ENCODE measurements at places on chromosomes 1 and 21.

DNA sequence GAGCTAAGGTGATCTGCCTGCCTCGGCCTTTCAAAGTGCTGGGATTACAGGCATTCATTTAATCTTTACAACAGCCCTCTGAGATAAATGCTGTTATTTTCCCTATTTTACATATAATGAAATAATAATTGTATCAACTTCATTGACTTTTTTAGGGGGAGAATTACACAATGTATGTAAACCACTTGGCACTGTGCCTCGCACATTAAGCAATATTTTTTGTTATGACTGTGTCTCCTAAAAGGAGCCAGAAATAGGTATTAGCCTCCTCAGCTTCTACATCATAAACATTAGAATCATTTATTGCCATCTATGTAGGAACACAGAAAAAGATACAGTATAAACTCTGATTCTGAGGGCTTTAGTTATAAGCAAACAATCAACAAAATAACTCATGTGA lies 1.1 kb upstream of the DNAJC28 start:
- DNase-seq = no peak

DNA sequence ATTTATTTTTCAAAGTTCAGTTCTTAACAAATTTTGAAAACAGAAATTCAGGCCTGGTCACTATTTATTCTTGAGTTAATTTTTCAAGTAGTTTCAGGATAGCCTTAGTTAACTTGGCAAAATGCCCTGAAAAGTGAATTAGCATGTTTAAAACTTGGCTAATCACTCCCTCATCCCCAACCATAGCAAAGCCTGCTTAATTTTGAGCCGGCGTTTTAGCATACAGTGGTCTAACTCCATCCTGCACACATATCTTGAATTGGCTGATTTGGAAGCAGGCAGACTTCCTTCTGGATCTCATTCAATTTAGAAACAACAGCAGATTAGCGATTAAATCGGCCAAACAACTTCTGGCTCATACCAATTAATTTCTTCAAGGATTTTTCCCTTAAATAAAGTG lies 439.2 kb downstream of the PTBP2 start:
- no peak for DNase-seq

DNA sequence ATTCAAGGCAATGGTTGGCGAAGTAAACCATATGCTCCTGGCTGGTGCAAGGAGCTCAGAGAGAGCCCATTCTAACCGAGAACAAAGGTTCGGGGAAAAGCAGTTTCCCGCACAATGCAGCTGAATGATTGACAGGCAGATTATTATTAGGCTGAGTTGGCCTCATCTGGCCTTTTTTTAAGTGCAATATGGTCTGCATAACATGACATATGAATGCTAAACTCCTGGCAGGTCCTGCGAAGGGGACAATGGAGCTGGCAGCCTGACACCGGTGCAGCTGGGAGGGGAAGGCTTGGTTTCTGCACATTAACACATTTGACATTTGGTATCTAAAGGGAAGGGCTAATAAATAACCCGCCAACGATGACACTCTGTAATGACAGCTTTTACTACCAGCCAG lies 92.0 kb downstream of the MIS18A start:
- no peak for DNase-seq

DNA sequence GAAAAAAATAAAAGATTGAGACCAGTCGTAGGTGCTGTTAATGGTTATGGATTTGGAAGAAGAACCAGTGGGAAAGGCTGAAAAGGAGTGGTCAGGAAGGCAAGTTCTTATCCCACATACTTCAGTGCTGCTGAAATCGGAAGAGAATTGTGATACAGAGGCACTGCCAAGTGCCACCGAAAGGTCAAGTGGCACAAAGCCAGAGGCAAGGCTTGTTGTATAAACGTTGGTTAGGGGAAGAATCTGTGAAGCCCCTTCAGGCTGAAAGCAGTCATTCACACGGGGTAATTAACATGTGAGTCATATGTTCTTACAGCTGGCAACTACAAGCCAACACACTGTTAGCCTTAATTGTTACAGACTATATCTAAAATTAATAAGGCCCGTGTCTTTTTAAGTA lies 48.8 kb downstream of the ZBTB40 start:
- no peak for DNase-seq

DNA sequence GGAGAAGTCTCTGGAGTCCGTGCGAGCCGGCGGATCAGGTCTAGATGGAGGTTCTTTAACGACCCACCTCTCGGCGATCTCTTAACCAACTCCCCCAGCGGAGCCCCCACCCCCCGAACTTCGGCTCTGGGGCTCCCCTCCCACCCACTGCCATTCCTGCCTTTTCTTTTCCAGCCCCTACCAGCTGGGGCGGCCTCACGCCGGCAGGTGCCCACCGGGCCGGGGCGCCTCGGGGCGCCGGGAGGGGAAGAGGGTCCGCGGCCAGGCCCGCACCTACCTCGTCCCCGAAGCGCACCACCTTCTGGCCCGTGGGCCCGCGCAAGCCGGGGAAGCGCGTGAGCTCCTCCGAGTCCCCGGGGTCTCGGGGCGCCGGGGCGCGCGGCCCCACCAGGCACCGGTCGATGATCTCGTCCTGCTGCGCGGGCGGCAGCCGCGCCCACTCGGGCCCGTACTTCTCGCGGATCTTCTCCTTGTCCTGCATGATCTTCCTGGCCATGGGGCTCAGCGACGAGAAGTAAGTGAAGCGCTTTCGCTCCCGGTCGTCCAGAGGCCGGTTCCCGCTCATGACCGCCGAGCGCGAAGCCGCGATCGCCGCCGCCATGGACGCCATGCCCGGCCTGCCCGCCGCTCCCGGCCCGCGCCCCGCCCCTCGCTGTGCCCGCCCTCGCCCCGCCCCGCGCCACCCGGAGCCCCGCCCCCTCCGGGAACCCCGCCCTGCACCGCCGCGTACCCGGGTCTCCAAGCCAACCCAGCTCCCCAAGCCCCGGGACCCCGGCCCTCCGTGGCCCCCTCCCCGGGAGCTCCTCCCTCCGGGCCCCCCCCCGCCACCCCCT lies at the start of gene C1orf198:
TSS of gene C1orf198 (minus strand) at position 619 of the 833 bp plus-strand sequence. CDS start at position 610, 9 bp downstream.
- DNase-seq = no peak

DNA sequence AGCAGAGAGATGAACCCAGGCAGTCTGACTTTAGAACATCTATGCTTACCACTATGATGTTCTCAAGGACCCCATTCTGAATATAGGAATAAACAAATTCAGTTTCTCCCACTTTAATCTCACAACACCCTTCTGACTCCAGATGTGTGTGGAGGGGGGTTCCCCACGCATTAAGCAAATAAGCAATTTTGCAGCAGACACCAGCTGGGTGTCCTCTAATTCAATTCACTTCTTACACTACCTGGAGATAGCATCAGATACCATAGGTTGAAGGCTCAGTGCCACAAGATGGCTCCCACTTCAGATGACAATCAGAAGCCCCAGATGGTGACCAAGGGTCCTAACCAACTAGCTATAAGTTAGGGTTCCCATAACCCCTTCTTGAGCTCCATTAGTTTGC lies 30.3 kb upstream of the CEP350 start:
- no peak for DNase-seq

GRCh38 chr1:202976633-202977032 lies 9.6 kb upstream of the CYB5R1 start:
- no peak for DNase-seq

DNA sequence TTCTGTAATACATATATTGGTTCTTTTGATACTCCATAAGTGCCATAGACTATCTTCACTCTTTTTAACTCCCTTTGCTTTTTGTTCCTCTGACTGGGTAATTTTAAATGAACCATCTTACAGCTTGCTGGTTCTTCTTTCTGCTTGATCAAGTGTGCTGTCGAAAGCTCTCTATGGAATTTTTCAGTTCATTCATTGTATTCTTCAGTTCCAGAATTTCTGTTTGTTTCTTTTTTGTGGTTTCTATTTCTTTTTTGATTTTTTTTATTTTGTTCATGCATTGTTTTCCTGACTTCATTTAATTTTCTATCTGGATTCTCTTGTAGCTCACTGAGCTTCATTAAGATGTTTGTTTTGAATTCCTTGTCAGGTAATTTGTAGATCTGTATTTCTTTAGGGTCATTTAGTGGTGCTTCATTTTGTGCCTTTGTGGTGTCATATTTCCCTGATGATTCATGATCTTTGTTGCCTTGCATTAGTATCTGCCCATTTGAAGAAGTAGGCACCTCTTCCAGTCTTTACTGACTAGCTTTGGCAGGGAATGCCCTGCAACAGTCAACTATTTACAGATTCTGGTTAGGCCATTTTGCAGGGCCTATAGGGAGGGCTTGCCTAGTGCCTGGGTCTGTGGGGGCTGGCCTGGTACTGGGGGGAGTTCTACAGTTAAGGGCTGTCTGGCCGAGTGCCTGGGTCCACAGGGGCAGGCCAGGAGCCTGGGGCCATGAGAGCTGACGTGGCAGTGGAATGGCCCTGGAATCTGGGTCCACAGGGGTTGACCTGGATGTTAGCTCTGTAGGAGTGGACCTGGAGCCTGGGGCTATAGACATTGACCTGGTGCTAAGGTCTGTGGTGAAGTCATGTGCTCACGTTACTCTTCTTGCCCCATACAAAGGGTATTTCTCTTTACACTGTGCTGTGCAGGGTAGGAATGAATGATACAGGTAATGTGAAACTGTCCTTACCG lies 89.7 kb downstream of the MAGI3 start:
- DNase-seq = no peak

DNA sequence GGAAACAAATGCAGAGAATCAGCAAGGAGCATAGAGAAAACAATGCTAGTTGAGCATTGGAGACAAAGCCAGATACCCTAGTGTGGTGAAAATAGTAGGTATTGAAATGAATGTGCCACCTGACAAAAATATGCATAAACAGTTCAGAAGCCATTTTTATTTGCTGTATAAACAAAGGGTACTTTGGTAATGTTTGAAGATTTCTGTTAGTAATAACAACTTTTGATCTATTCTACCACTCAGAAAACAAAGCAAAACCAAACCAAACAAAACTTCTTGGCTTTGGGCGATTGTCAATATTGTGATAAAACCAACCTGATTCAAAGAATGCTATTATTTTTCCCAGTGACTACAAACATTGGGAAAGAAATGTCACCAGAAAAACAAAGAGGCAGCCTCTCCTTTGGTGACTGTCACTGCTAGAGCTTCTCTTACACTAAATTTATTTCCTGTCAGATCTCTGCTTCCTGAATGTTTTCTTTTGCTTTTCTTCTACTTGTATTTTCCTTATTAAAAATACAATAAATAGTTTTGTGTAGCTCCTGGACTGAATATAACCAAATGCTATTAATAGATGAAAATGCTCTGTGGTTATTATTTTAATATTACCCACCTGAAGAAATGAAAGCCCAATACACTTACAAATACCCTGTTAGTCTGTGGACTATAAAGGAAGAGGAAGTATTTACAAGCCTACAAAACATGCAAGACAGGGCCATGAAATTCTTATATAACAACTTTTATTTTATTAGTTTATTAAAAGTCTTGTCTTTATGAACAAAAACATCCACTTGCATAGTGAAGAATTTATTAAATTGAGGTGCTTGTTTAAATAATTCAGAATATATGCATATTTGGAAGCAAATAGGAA lies 5.7 kb downstream of the ATP6V1G3 start:
- DNase-seq = no peak

DNA sequence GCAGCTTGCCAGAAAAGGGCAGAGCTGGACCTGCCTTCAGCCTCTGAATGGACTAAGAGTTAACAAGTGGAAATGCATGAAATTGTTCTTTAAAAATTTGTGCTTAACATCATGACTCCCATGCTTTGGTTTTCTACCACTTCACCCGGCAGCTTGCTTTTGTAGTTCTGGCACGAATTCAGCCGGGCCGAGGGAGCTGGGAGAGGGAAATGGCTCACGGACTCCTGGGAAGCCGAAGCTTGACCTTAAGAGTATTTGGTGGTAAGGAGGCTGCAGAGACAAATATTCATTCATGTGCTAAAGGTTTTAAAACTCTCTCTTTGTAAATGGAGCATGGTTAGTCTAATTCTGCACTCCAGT lies 17.2 kb upstream of the GFI1 start:
- no peak for DNase-seq

GRCh38 chr1:174960362-174960761 lies 39.4 kb upstream of the CACYBP start:
- DNase-seq = no peak

DNA sequence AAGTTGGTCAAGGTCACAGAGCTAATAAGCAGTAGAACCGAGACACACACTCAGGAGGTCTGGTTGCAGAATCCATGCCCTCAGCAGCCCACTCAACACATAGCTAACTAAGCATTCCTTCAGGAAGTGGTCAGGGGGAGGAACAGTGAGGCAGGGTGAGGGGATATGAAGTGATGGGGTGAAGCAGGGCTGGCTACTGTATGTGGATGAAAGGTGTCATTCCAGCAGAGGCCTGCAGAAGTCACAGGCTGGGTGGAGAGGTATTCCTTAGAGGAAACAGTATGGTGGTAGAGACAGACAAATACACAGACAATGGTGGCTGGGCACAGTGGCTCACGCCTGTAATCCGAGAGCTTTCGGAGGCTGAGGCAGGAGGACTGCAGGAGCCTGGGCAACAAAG lies 14.1 kb downstream of the TMCO4 start:
- no peak for DNase-seq

GRCh38 chr1:112998592-112999235 lies 42.7 kb upstream of the SLC16A1 start:
- no peak for DNase-seq

- no peak for DNase-seq
Measured at GRCh38 chr1:203296460-203297073, 8.8 kb upstream of the BTG2 start.

GRCh38 chr1:231393668-231394067 lies 28.4 kb downstream of the EGLN1 start:
- DNase-seq = no peak

DNA sequence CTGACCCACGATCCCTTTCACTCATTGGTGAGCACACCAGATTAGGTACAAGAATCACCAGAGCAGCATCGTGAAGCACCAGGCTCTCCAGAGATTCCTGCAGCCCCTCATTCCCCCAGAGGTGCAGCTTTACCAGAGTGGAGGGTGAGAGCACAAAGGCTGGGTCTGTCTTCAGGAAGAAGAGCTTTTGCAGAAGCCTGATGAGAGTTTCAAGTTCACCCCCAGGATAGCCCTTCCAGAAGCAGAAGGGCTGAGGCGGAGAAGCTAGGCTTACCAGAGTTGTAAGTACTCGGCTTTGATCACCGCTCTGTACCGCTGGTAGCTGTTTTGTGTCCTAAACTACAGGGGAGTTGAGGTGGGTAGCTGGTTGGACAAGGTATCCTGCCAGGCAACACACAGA lies 3.1 kb downstream of the TSSK3 start:
- no peak for DNase-seq

GRCh38 chr1:245997471-245998258 lies 509.4 kb downstream of the SMYD3 start:
- DNase-seq = no peak

DNA sequence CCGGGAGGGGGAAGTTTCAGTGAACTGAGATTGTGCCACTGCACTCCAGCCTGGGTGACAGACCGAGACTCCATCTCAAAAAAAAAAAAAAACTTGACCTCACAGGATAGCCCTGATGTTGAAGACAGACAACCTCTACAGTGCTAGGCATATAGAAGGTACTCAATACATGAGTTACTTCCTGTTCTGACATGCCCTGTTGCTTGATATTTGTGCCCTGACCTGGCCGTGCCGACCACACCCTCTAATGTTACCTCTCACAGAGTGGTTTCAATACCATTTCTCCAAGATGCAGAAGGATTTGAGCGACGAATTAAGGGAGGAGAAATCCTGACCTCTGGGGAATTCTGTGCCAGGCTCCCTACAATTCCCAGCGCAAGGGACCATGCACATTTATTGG lies 5.2 kb downstream of the PTAFR start:
- no peak for DNase-seq
